NCI-H1417 treated with DMSO at 0.1 percent for 48 hours (cell line): ENCODE measurements at places on chromosomes 6 and 20.

DNA sequence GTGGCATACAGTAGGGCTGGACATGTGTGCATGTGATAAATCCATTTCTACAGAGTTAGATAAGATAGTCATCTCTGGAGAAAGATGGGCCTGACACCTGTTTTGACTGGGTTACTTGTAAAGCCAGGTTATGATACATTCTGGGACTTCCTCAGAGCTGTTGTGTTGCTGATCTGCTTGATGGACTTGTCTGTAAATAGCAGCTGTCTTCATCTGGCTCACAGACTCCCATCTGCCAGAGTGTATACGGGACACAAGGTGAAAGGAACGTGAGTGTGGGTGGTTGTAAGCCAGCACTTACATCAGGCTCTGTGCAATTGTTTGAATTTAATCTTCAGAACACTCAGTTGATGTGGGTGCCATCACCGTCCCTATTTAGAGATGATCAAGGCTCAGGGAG, 49.8 kb downstream of the ZDHHC14 start:
- no peak for DNase-seq

DNA sequence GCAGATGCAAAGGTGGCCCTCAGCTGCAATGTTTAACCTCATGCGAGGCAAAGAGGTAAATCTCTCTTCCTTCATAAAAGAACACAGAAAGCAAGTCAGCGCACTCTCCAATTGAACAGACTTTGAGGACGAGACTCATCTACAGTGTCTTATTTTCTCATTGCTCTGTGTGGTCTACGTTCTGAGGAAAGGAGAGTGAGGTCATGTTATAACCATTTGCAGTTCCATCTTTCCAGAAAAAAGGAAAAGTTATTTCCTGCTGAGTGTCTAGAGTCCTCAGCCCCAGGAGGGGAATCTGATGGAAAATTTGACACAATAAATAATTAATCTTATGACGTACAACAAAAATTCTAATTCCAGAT, 35.6 kb upstream of the THBS2 start:
- no peak for DNase-seq

GRCh38 chr6:124822204-124822613, 140.0 kb upstream of the RNF217 start:
- DNase-seq = no peak

DNA sequence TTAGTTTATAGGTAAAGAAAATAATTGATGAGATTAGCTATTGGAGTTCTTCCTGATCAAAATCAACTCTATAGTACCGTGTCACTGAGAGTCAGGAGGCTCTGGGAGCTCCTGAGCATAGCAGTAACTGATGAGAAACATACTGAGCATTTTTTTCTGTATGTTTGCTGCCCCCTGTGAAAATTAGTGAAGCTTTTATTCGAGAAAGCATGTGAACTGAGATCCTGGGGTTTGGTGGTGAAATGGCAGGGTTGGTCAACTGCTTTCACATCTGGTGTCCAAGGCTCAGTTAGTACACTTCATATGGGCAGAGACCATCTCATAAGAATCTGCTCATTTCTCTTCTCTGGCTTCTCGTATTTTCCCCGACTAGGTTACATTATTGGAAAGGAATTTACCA, 4.1 kb upstream of the ABT1 start:
- no peak for DNase-seq

GRCh38 chr20:35953387-35954199, 709 bp downstream of the SCAND1 start:
- DNase-seq = no peak

DNA sequence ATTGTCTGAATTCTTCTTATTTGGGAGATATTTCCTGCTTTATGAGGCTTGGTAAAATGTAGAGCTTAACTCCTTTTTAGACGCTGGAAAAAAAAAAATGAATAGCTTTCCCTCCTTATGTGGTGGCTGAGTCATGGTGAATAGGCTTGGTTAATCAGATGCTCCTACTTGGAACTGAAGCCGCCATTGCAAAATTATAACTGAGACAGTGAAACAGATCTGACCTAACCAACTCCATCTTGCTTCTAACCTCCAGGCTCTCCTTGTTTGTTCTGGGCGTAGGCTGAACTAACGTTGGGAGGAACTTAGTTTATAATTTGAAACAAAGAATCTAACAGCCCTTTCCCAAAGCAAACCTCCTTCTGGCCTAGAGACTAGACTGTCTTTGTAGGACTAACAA, 43.2 kb upstream of the PLCB4 start:
- DNase-seq = no peak

DNA sequence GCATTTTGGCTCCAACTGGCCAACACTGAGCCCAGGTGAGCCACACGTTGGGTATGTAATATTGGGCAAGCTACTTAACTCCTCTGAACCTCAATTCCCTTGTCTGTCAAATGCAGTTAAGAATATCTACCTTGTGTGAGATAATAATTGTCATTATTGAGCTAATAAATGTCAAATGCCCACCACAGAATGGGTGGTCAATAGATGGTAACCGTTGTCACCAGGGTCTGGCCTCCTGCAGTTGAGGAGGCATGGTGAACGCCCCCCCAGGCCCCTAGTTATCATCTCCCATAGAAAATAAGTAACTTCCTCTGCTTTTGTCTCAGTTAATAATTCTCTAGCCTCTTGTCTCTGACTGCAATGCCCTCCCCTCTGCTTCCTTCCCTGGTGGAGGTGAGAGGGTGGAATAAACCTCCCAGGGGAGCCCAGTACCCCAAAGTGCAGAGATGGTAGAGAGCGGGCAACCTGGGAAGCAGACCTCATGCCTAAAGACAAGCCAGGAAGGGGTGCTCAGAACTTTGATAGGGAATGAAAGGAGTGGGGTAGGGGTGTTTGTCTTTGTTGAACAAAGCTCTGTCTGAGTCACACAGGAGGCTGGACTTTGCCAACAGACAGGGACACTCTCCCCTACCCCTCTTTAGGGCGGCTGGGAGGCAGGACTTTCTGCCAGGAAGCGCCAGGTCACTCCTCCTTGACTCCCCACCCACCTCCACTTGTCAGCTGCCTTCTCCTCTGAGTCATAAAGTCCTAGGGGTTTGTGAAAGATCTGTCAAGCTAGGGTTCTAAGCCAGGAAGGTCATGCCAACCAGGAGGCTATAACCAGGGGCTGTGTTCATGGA, 1.3 kb upstream of the UNC5CL start:
- no peak for DNase-seq

GRCh38 chr20:50376179-50376887, 133.8 kb upstream of the PTPN1 start:
- no peak for DNase-seq

DNA sequence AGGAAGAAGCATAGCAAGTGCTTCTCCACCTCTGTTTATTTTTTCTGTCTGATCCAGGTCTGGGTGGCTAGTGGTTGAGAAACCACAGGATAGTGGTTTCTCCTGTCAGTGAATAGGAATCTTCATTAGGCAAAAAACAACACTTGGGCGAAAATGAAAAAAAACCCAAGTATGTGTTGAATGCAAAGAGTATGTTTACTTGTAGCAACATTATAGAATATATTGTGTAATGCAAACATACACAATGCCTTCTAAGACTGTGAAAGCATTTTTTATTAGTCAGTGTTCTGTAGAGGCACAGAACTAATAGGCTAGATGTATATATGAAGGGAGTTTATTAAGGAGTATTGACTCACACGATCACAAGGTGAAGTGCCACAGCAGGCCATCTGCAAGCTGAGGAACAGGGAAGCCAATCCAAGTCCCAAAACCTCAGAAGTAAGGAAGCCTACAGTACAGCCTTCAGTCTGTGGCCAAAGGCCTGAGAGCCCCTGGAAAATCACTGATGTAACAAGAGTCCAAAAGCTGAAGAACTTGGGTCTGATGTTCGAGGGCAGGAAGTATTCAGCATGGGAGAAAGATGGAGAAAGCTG, 111.1 kb downstream of the UST start:
- no peak for DNase-seq

DNA sequence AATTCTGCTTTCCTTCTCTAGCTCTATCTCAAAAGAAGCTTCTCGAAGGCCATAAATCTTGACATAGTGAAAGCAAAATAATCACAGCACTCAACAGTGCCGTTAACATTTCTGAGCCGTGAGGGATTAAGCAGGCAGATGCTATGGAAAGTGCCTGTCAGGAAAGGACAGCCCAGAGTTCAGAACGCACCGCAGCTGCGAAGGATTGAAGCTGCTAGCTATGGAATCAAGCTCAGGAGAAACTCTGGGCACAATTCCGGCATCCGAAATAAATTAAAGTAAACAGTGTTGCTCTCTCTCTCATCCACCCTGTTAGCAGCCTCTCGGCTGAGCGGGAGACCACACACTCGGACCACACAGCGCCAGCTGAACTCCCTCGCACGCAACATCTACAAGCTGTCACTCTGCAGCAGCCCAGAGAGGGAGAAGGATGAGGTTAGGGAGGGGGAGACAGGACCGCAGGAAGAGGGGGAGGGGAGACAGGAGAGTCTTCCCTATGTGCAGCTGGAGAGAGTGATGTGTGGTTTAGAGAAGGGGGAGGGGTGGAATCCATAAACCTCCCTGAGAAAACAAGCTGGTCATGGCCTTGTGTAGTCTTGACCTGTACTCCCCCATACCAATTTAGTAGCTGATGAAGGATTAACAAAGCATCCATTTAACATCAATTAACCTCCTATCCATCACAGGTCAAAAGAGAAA, 9.0 kb downstream of the EXOC2 start:
- DNase-seq = peak; percentile 40

GRCh38 chr6:36847152-36847551, 7.9 kb upstream of the CPNE5 start:
- DNase-seq = no peak

DNA sequence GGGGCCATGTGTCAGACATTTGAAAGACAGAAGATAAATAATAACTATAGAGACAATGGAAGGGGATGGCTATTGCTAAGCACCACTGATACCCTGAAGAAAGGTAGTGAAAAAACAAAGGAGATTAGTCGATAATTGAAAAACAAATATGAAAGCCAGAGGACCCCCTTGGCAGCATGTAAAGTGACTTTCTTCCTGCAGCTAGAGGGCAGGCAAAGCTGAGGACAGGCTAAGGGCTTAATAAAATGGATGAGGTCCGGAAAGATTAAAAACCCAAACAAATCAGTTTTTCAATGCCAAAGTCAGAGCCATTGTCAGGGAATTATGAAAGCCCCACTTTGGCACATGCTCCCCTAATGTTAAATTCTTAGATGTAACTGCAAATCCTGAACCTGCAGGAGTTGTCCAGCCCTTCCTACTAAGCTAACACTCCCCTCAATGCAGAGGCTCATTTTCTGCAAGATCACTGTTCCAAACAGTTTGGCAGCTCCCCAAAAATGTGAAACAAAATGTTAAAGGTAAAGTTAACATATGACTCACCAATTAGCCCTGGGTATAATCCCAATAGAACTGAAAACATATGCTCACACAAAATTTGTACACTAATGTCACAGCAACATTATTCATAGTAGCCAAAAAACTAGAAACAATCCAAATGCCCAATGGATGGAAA, 1177.9 kb downstream of the GRIK2 start:
- no peak for DNase-seq

DNA sequence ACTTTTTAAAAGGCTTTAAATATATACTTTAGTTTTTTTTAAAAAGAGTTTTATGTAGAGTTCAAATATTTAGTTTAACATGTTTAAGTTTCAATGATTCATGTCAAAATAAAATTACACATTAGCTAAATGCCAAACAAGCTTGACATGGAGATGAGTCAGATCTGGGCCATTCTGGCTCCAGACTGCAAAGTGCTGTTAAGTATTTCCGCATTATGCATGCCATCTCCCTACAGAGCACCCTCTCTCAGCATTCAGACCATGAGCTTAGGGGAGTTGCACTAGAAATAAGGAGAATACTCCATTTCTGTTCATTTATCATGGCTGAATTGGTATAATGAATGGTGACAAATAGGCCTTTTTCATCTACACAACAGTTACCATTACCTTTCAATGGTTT, 21.5 kb upstream of the HS3ST5 start:
- DNase-seq = no peak

DNA sequence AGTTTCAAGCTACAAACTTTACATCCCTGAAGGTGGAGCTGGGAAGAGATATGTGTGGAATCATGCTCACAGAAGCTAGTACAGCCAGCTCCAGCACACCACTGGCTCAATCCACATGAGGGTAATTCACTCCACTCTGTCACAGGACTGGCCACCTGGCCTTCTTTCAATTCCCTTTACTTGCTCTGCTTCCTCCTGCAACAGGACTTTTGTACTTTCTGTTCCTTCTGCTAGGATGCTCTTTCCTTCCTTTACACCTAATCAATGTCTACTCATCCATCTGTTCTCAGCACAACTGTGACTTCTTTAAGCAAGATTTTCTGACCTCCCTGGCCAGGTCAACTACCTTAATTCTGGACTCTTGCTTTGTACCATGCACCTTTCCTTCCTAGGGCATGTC, 39.4 kb upstream of the MYB start:
- DNase-seq = no peak

DNA sequence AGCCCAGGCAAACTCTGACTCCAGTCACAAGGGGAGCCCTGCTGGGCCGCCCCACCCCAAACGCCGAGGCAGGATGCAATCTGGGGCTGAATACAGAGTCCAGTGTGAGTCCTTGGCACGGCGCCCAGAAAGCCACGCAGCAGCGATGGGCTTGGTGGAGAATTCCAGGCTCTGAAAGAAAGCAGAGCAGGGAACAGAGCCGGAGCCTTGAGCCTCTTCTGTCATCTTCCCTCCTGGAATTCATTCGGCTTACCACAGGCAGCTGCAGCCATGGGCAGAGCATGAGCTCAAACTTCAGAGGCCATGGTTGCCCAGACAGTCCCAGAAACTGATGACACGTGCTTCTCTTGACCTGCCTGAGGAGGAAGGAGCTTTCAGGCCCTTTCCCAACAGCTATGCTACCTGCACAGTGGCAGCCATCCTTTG, 441.1 kb upstream of the JARID2 start:
- DNase-seq = no peak

- DNase-seq = no peak
Measured at GRCh38 chr6:78484198-78485064, 382.9 kb upstream of the IRAK1BP1 start.

- DNase-seq = no peak
Measured at GRCh38 chr6:73879501-73880293, 183.7 kb downstream of the CD109 start.

DNA sequence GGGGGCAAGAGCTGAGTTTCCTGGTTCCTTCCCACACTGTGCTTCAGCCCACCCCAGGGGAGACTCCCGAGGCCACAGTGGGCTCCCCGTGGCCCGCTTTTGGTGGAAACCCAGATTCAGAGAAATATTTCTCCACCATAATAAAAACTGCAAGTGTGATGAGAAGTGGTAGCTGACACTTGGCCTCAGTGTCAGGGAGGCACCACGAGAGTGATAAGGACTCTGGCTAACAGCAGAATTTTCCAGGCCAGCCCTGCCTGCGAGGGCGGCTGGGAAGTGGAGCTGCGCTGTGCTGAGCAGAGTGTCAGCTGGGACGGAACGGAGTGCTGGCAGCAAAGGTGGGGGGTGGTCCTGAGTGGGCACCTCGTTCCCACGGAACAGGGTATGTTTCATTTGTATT, 22.5 kb downstream of the SPATA2 start:
- DNase-seq = no peak

GRCh38 chr6:126367849-126368248, 27.9 kb downstream of the CENPW start:
- no peak for DNase-seq
